ENCODE measurements at places on chromosomes 13 and 19.
A peak's percentile ranks its signal among the peaks of the same experiment; 100 is the strongest.

GRCh38 chr19:10517760-10518443 is 655 bp upstream of the S1PR5 start:
- DNase-seq: peak; percentile 56

- DNase-seq: no peak
Observed at GRCh38 chr19:15640294-15640903, at the start of gene CYP4F3. Gene CYP4F3 (plus strand): TSS chr19:15640897. CDS start chr19:15641416, 519 bp downstream.

GRCh38 chr13:32530841-32531253 is 7.7 kb downstream of the N4BP2L2 start:
- peak; percentile 46 for DNase-seq

DNA sequence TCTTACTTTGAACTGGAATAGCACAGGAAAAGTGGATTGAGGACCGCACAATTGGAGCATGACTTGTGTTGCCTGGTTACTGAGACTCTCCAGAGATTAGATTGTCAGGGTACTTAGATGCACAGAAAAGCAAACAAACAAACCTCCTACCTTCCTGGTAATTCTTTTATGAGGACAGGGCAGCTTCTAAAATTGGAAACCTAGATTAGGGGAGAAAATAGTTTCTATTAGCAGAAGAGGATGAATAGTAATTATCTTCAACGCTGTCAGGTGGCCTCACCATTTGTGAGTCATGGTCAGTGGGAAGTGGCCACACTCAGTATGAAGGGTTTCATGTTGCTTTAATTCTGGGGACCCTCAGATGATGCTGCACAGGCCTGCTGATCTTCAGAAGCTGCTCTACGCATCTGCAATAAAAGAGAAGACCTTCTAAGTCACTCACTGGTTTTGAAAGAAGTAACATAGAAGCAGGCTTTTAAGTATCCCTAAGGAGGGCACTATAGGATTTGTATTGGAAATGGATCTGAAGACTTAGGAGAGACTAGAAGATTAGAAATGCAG is 106.8 kb downstream of the LACC1 start:
- no peak for DNase-seq

- no peak for DNase-seq
Observed at GRCh38 chr19:51140441-51140840, 1.7 kb upstream of the SIGLEC7 start.

- peak; percentile 69 for DNase-seq
Observed at GRCh38 chr19:46299004-46299509, 2.2 kb downstream of the HIF3A start.

- no peak for DNase-seq
Observed at GRCh38 chr19:30393729-30394480, 21.7 kb downstream of the ZNF536 start.
